Stimulated activated CD4-positive, alpha-beta T cell treated with anti-CD3 and anti-CD28 coated beads, Interleukin-2, amount 100 ng/mL, for 24 hours (primary cell): ENCODE measurements at places on chromosomes 6 and 20.

DNA sequence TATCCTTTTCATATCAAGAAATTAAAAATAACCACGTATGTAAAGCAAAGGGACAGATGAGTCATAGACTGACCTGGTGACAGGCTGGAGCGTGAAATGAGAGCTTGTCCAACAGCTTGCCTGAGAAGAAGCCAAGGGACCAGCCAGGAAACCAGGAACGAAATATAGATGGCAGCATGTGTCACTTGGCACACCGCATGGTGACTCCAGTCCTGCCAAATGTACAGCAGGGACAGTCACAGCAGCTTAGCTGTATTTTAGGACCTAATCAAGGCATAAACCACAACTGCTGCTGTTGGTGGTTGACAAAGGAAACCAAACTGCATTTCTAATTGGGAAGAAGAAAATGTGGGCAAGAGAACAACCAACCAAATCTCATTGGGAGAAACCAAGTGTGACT lies 755.0 kb downstream of the TFAP2A start:
- no peak for DNase-seq

DNA sequence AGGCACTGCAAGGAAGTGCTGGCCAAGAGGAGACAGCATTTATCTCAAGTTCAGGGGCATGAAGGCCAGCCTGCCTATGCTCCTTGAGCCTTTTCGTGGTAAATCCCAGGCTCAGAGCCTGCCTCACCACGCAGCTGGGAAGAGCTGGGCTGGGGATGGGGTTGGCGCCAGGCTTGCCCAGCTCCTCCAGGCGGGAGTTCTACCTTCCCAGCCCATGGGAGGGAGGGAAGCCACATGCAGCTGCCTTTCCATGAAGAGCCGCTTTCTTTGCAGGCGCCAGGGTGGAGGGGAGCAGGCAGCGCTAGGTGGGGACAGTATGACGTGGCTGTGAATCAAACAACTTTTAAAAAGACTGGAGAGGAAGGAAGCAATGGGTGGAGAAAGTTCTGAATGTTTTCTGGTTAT lies 19.5 kb upstream of the SIRT5 start:
- no peak for DNase-seq

DNA sequence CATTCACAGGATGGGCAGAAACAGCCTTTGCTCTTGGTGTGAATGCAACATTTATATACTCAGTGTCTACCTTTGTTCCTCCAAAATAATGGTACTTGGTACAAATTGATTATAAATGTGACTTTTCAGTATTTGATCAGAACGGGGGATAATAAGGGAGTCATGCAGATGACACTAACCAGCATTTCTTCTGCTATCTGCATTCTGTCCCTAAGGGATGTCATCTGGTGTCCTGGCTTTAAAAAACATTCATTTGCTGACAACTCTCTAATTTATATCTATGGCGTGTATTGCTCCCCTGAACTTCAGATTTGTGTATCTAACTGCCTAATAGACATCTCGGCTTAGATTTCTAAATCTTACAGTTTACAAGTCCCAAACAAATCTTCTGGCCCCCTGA lies 76.4 kb upstream of the FLRT3 start:
- DNase-seq, result no peak

- DNase-seq, result no peak
These were observed 117.2 kb downstream of the IPCEF1 start for GRCh38 chr6:154239392-154239791.

DNA sequence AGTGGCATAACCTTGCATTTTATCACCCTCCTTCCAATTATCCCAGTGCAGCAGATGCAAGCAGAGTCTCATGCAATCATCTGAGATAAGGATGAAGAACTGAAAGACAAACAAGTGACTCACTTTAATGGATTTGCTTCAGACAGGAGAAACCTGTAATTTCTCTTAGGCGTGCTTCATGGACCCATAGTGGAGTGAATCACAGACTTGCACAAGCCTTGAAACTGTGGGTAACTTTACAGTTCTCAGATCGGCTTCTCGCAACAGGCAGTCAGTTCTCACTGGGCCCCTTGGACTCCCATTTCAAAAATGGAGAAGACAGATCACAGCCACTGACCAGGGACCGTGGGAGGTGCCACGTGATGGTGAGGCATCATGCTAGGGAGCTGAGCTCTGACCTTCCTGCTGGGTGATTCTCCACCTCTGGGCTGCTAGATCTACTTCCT lies at the start of gene ADGRF4:
Gene ADGRF4, plus strand, starts transcription at position 239 of the 446 bp plus-strand sequence. CDS start 8,666 bp downstream, outside the sequence.
- no peak for DNase-seq

DNA sequence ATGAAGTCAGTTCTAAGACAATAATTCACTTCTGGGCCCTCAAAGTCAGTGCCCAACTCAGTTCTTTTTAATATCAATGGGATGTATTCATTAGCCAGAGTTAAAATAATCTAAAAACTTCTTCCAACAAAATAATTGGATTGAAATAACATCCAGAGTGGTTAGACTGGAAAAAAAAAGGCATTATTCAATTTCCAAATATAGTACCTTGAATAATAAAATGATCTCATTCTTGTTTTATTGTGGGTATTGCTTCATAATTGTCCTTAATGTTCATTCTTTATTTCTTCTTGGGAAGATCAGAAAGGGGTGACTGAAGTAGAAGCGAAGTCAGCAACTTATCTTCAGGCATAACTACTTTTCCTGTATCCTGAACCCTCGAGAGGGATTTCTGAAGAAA lies 85.1 kb upstream of the JARID2 start:
- no peak for DNase-seq

DNA sequence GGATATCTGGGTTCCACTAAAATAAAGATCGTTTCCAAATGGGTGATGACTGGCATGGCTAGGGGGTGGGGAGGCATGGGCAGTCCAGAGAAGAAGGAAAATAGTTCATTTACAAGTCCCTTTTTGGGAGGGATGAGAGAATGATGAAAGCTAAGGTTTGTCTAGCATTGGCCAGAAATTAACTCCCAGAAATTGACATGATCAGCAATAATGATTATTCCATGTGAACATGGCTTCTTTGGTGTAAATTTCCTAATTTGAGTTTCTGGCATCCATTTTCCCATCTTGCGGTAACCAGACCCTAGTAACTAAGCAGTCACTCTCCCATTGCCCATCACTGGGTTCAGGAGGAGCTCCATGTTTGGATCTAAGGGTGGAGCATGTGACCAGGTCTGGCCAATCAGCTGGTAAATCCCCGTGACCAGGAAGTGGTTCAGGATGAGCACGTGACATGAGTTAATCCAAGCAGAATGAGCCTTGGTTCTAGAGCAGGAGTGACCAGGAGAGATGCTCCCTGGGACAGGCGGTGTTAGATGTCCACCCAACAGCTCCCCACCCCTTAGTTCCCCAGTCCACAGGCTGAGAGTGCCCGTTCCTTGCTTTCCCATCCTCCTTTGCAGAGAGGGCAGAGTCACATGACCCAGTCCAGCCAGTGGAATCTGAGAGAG lies 512.7 kb downstream of the PREX1 start:
- no peak for DNase-seq

- no peak for DNase-seq
These were observed 133.8 kb downstream of the LRRC1 start for GRCh38 chr6:53928641-53929040.

DNA sequence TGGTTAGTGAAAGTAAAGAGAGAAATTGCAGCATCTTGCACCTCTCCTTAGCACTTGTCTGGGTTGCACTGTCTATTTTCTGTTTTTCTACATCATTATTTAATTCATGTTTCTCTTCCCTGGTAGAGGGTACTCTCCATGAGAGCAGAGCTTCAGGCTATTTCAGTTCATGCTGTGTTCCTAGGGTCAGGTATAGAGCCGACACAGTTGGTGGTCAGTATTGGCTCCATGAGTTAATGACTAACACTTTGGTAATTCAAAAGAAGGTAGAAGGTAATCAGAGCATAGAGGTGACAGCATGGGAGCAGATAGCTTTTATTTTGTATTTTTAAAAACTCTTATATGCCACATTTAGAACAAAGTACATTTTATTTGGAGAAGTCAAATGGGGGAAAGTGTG lies 42.7 kb downstream of the RIMS1 start:
- no peak for DNase-seq

- DNase-seq, result no peak
These were observed 63.9 kb downstream of the NINL start for GRCh38 chr20:25521382-25521781.

GRCh38 chr6:97669191-97670031 lies 386.4 kb upstream of the MMS22L start:
- DNase-seq, result no peak

GRCh38 chr20:12383821-12384220 lies 466.1 kb downstream of the BTBD3 start:
- no peak for DNase-seq

DNA sequence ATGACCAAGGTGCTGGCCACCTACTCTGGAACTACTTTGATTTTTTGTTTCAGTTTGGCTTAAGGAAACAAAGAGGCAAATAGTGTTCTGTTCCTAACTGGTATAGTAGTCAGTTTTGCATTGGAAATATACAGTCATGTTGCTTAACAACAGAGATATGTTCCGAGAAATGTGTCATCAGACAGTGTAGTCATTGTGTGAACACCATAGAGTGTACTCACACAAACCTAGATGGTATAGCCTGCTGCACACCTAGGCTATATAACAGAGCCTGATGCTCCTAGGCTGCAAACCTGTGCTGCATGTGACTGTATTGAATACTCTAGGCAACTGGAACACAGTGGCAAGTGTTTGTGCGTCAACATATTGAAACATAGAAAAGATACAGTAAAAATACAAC lies 80.4 kb downstream of the ARID1B start:
- peak; percentile 29 for DNase-seq

DNA sequence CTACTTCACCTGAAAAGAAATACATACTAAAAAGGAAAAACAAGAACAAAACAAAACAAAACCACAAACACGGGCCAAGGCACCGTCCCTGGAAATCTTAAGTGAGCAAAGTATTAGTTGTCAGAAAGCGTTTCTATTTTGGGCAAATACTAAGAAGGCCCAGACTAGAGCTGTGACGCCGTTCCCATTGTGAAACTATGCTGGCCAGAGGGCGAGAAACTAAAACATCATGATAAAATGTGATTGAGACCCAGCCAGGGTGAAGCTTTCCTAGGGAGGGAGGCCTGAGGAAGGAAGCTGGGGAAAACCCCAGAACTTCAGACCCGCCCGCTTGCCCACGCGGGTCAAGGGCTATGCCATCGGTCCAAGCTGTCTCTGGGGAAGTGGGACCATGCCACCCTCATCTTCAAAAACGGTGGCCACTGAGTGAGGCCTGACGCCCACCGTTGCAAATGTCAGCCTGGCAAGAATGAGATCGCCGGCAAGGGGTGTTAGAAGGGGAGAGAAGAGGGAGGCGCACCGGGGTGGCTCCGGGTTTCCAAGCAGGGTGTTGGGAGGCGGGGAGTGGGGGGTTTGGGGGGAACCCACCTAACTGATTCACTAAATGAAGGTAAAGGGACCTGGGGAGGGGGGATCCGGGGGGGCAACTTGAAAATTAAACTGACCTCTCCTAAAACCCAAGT lies 1950.9 kb upstream of the DEFB115 start:
- DNase-seq, result no peak

DNA sequence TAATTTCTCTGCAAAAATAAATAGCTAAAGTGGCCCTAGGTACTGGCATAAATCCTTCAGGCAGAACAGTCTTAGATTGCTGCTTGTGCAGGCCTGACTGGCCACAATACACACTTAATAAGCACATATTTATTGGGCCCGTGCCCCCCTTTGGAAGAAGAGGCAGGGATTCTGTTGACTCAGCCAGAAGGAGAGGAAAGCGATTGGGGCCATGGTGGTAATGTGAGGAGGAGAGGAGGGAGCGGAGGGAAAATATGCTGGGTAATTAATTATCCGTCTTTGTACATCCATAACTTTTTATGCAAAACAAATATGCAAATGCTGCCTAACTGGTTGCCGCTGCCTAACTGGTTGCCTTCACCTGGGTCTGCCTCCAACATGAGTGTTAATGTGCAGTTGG lies 36.2 kb downstream of the CD40 start:
- DNase-seq, result no peak

DNA sequence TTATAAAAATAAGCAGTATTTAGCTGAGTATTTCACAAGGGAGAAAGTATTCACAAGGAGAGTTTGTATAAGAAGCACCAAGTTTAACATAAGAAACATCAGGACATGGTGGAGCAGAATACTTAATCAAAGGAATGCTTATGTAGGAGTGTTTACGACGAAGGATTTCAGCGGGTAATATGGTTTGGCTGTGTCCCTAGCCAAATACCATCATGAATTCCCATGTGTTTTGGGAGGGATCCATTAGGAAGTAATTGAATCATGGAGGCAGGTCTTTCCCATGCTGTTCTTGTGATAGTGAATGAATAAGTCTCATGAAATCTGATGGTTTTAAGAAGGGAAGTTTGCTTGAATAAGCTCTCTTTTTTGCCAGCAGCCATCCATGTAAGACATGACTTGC lies 1099.1 kb upstream of the ADGRB3 start:
- DNase-seq, result no peak

DNA sequence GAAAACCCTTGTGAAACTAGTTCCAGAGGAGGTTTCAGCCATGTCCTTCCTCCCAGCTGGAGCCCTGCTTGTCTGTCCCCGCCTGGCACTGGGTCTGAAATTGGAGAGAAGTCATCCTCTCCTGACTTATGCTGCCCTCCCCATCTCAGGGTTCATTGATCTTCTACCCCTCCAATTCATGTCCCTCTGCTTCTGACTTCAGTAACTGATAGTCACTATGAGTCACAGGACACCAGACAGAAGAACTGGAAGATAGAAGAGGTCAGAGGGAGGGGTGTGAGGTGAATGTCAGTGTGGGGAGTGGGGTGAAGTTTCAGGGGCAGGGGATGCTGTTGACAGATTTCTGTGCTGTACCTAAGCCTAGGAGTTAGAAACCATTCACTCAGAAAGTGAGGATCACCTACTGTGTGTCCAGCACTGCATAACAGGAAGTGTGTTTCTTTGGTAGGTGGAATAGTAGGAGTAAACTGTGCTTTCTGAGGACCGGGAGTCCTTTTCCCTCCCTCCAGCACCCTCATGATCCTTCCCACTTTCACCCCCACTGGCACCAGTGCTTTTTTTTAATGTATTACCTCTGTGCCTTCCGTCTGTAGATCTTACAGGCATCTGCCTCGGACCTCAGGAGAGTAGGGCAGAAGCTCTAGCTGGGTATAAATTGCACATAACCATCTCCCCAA lies 627 bp upstream of the RPP21 start:
- DNase-seq, result no peak

DNA sequence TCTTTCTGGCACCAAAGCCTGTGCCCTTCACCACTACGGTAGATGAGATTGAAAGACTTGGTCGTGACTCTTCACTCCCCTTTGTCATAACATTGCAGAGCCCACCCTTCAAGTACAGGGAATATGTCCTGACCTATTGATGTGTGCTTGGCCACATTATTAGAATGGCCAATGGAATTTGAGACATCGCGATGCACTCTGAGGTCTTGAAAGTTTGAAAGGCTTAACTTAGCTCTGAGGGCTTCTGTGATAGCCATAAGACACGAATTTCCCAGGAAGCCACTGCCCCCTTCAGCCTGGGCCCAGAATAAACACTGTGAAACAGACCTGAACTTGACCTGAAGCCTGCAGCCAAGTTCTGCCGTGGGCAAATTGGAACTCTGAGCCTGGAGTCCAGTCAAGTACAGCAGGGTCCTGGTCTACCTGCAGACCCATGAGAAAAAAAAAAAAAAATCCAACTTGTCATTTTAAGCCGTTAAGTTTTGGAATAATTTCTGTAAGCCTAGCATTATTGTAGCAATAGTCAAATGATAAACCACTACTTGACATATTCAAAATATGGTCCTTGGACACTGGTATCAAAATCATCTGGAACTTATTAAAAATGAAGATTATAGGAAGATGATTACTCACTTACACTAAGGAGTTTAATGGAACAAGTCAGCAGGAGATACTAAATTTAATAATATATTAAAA lies 36.9 kb upstream of the TRAF3IP2 start:
- no peak for DNase-seq
